Vagina (tissue), 2 donors: ENCODE measurements at places on chromosomes 6 and 20. TPM values are rescaled to one million over a fixed set of nuclear protein-coding genes. Genes with fewer than 3 reads are reported as not detected.

DNA sequence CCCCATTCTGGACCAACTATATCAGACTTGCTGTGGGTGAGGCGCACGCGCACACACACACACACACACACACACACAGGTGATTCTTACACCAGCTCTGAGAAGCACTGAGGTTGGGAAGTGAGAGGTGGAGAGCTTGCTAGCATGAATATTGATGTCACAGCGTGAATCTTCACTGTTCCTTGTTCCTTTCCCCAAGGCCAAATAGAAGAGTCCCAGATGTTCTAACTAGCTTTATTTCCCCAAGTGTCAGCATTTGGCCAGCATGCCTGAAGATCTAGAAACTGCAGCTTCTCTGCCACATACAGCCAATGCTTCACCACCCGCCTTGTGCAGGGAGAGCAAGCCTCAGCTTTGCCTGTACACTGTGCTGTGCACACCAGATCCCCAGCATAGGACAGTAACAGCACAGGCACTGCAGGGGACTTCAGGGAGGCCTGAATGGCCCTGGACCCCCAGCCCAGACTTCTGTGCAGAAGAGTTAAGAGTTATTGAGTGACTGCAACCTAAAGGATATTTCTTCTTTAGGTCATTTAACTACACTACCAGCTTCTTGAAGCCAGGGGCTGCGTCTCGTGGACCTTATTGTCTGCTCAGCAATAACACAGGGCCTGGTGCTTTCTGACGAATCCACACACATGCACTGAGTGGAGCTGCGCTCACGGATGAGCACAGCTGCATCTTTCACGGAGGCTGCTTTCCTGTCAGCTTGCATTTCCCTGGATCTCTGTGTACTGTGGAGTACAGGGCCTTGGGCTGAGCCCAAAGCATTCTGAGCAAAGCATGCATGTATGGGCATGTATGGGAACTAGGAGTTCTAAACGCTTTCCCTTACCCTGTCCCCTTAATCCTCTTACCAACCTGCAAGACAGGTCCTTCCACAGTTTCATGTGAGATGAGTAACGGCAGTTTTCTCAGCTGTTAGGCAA lies 13.9 kb upstream of the CD93 start:
- no peaks in the 10 kb centered on the region for H3K27me3 ChIP-seq
- peak overlapping the region; percentile 47 for H3K27ac ChIP-seq
- no peak overlapping the region for H3K4me3 ChIP-seq
- DNase-seq, result no peak
- H3K36me3 ChIP-seq, result no peaks in the 10 kb centered on the region

GRCh38 chr20:50390685-50391443 lies 119.3 kb upstream of the PTPN1 start:
- no peaks in the 10 kb centered on the region for H3K27me3 ChIP-seq
- H3K27ac ChIP-seq, result no peak overlapping the region
- no peak for DNase-seq

DNA sequence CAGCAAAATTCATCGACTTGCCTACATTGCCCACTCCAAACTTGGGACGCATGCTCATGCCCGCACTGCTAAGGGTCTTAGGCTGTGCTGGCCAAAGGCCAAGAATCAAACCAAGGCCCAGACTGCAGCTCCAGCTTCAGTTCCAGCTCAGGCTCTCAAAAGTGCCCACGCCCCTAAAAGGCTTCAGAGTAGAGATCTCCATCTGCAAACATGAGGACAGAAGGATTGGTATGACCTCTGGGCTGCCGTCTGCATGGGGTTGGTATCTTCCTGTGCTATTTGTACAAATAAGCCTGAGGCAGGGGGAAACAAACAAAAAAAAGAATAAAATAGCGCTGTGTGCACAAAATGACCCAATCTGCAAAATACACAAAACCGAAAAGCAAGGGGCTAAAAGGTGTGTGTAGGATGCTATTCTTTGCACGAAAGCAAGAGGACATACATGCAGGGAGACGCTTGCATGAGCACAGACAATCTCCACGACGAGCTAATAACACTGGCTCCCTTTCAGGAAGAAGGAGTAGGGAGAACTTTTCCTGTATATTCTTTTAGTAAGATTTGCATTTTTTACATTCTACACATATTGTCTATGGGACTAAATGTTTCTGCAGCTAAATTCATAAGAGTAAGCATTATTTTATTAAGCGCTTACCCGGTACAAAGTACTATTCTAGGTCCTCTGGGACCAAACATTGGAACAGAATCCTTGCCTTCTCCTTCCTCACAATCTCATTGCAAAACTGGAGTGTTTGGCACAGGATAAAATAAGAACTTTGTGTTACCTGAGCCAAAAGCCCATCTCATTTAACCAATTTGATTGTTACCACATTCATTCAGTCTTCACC lies 33.1 kb downstream of the ATP9A start:
- H3K36me3 ChIP-seq, result no peaks in the 10 kb centered on the region
- peaks cover 17% of the 10 kb centered on the region for H3K4me1 ChIP-seq
- H3K4me3 ChIP-seq, result no peak overlapping the region

The VSTM2L gene
- not detected for total RNA-seq

The SIRPD gene
- not detected for total RNA-seq

The SOX18 gene
- total RNA-seq, result 57.2 TPM

- H3K27me3 ChIP-seq, result no peaks in the 10 kb centered on the region
- no peaks in the 10 kb centered on the region for H3K36me3 ChIP-seq
- DNase-seq, result no peak
- peaks cover 31% of the 10 kb centered on the region for H3K4me1 ChIP-seq
These were observed 1.2 kb downstream of the RPS21 start for GRCh38 chr20:62387933-62388635.

The MDFI gene
- 37.3 TPM for total RNA-seq

DNA sequence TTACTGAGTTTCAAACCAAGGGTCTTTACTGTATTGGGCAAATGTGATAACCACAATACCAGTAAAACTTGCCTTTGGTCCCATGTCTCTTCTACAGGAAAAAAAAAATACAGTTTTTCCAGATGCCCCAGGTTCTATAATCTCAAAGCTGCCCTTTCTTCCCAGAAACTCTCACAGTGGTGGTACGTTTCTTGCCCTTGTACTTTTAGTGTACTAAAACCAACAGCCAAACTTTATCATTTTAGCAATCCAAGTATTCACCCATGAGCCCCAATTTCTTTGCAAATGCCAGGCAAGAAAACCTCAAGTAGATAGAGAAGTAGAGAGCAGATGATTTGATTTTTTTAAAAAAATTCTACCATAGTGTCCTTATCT lies 157.8 kb downstream of the OR2B2 start:
- DNase-seq, result no peak
- H3K4me1 ChIP-seq, result peaks cover 8% of the 10 kb centered on the region
- H3K27ac ChIP-seq, result no peak overlapping the region

GRCh38 chr6:158222066-158222465 lies 53.9 kb downstream of the GTF2H5 start:
- H3K27ac ChIP-seq, result no peak overlapping the region
- H3K4me3 ChIP-seq, result no peak overlapping the region
- no peak for DNase-seq
- no peaks in the 10 kb centered on the region for H3K4me1 ChIP-seq
- H3K27me3 ChIP-seq, result no peaks in the 10 kb centered on the region

DNA sequence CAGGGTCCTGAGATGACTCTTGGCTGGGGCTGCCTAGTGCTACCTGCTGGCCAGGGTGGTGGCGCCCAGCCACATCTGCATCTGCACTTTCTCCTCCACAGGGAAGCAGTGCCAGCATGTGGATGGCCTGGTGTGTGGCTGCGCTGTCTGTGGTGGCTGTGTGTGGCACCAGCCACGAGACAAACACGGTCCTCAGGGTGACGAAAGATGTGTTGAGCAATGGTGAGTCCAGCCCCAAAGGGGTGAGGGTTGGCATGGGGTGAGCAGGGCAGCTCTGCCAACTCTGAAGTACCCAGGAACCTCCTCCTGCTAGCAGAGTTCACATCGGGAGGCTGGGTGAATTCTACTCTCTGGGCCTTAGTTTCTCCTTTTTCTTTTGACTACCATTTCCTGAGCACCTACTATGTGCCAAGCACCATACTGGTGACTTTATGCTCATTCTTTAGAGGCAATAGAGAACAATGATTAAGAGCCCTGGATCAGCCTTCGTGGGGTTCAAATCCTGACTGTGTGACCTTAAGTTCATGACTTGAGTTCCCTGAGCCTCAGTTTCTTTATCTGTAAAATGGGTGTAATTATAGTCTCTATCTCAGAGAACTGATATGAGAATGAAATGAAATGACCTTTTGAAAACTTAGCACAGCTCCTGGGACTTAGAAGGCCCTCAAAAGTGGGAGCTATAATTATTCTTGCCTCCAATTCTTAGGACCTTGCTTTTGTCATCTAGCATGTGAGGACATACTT lies 2.1 kb downstream of the BPIFB4 start:
- no peak overlapping the region for H3K4me3 ChIP-seq
- no peaks in the 10 kb centered on the region for H3K36me3 ChIP-seq
- no peaks in the 10 kb centered on the region for H3K4me1 ChIP-seq
- H3K27ac ChIP-seq, result no peak overlapping the region

DNA sequence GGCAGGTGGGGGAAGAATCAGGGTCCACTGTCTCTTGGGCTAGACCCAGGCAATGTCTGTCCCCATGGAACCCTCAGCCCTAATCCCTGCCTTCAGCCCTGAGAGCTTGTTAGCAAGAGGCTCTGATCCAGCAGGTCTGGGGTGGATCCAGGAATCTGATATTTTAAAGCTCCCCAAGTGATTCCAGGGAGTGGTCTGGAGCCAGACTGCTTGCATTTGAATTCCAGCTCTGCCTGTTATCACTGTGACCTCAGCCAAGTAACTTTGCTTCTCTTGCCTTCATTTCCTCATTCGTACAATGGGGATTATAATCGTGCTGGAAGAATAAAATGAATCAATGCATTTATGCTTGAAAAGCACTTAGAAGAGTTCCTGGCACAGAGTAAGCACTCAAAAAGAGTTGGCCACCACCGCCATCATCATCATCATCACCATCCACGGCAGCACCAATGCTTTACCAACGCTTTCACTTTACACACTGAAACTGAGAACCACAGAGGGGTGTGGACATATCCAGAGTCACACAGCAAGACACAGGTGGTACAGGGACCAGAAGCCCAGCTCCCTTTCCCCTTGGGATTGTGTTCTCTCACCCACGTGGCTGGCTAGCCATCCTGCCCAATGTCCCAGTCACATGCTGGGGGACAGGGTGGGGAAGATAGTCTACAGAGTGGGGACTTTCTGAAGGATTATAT lies 75.7 kb upstream of the RALY start:
- H3K27ac ChIP-seq, result no peak overlapping the region
- DNase-seq, result no peak
- no peaks in the 10 kb centered on the region for H3K4me1 ChIP-seq

DNA sequence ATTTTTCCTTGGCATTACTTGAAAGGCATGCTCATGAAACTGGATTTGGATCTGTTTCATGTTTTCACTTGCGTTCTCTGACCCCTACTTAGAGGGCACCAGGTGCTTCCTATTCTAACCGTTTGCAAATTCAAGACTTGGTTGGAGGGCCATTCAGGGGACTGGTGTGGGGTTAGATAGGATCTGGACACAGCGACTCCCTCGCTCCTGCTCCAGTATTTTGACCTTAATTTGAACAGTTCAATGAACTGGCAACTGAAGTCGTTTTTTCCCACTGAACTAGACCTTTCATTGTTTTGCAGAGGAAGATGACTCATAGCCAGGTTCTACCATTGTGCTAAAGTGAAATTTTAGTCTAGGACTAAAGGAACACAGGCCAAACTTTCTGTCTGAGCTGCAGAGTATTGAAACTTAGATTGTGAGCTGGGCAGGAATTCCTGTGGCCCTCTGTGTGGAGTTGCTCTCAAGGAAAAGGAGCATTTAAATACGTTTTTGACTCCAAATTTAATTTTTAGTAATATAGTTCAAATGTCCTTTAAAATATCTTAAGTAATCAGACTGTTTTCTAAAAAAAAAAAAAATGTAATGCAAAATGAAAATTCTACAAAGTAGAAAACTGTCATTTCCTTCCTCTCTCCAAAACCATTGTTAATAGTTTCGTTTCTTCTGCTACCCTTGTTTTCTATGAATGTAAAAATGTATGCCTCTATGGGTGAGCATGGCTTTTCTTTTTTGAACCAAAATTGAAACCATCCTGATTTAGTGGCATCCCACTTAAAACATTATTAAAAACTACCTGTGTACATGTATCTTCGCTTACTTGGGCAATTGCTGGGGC lies 64.8 kb downstream of the UTRN start:
- peak overlapping the region; percentile 40 for H3K27ac ChIP-seq
- no peak for DNase-seq
- no peaks in the 10 kb centered on the region for H3K27me3 ChIP-seq
- no peaks in the 10 kb centered on the region for H3K36me3 ChIP-seq
- H3K4me3 ChIP-seq, result no peak overlapping the region

GRCh38 chr6:117947234-117947633 lies 40.2 kb downstream of the SLC35F1 start:
- no peak overlapping the region for H3K27ac ChIP-seq
- no peaks in the 10 kb centered on the region for H3K4me1 ChIP-seq
- no peaks in the 10 kb centered on the region for H3K27me3 ChIP-seq
- DNase-seq, result no peak
- H3K4me3 ChIP-seq, result no peak overlapping the region

DNA sequence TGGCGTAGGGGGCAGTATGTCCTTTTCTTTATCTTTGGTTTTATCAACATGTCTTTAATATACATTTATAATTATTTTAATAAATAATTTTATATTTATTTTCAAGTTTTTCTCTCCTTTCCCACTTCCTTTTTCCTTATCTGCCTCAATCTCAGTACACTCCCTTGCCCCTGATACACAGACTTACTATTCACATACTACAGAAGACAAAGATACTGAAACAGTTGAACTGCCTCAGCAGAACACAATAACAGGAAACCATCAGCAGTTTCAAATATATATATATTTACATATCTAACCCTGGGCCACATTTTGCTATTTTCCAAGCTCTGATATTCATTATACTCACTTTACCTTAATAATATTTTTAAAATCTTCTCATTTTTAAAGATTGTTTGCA lies 19.8 kb downstream of the IBTK start:
- H3K36me3 ChIP-seq, result no peaks in the 10 kb centered on the region
- no peak overlapping the region for H3K27ac ChIP-seq
- H3K4me1 ChIP-seq, result no peaks in the 10 kb centered on the region
- no peak overlapping the region for H3K4me3 ChIP-seq
- H3K27me3 ChIP-seq, result no peaks in the 10 kb centered on the region

DNA sequence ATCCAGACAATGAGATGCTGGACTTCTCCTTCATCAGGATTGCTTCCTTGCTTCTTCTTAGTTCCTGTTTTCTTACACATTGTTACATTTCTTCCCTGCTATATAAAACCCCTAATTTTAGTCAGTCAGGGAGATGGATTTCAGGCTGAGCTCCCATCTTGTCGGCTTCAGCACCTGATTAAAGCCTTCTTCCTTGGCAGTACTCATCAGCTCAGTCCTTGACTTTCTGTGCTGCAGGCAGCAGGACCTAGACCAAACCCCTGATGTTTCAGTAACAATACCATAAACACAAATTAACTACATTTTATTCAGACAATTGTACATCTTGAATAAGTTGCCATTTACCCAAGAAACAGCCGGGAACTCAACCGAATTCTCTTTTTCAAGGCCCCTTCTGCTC lies 156.4 kb upstream of the RREB1 start:
- no peaks in the 10 kb centered on the region for H3K27me3 ChIP-seq
- no peaks in the 10 kb centered on the region for H3K36me3 ChIP-seq

The TTLL9 gene
- total RNA-seq, result not detected

The MYO6 gene
- 20.4 TPM for total RNA-seq

The DEFB124 gene
- total RNA-seq, result not detected

- DNase-seq, result no peak
- H3K36me3 ChIP-seq, result no peaks in the 10 kb centered on the region
- H3K4me3 ChIP-seq, result no peak overlapping the region
These were observed 213.0 kb upstream of the LAMP5 start for GRCh38 chr20:9301129-9302090.

The ANKEF1 gene
- 4.2 TPM for total RNA-seq
